ENCODE measurements at places on chromosomes 2 and 18.

DNA sequence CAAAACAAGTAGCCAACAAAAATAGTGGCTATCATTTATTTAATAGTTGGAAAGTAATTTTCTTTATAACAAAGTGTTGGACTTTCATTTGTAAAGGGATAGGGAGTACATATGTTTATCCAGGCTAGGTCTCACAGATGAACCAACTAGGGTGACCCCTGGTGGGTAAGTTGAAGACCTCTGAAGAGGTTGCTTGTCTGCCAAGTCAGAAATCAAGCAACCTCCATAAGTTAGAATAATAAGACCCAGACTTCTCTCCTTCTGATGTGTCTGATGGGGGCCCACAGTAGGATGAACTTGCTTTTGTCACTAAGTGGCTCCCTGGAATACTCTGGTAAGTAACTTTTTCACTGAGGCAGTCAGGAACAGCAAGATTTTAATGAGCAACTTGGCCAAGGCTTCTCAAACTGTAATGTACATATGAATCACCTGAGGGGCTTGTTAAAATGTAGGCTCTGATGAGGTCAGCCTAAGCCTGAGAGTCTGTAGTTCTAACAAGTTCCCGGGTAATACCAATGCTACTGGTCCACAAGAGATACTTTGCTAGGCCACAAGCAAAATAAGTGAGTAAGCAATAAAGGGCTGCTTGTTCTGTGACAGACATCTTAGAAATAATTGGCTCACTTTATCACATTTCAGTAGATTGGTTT, 319.6 kb downstream of the PIK3C3 start:
- no peak for DNase-seq

DNA sequence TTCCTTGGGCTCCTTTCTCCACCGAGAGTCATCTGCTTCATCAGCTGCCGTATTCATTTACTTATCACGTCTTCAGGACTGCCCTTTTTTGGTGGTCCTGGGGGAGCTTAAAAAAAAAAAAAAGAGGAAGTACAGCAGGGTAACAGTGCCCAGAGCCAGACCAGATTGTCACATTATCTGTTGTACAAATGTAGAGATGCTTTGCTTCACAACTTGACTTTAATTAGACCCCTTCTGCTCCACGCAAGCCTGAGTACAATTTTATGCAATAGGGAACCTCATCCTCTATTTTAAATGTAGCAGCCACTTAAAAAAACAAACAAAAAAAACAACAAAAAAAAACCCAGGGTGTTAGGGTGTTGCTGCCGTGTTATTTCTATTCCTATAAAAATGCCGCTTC, 128.3 kb downstream of the PRPF40A start:
- no peak for DNase-seq

DNA sequence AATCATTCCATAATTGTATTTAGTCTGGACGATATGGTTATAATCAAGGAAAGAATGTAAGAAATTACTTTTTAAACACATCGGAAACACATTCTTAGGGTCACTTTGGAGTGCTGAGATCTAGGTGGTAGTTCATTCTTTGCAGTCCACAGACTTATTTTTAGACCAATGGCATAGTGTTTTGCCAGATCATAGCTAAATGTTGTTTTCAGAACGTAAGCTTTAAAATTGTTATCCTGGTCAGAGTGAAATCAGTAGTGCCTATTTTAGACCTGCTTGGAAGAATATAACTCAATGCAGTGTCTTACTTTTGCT, 4.3 kb downstream of the MYL12A start:
- no peak for DNase-seq

- no peak for DNase-seq
Measured at GRCh38 chr18:22452226-22452668, 34.5 kb upstream of the CTAGE1 start.

DNA sequence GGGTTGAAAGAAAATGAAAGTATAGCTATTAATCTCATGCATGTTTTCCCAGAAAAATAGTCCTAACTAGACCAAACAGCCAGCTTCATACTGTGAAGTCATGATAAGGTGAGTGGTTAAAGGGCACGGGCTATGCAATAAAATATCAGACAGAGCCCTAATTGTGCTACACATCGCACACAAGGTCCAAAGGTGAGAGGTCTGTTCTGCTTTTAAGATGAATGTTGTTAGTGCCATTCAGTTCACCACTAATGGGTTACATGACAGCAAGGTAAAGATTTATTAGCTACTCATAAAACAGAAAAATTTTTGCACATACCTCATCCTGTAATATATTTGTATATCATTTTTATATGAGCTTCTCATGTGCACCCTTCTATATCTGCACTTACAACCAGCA, 105.0 kb upstream of the STK17B start:
- no peak for DNase-seq
